ENCODE measurements at places on chromosomes 1 and 21.
A peak's percentile ranks its signal among the peaks of the same experiment; 100 is the strongest.

DNA sequence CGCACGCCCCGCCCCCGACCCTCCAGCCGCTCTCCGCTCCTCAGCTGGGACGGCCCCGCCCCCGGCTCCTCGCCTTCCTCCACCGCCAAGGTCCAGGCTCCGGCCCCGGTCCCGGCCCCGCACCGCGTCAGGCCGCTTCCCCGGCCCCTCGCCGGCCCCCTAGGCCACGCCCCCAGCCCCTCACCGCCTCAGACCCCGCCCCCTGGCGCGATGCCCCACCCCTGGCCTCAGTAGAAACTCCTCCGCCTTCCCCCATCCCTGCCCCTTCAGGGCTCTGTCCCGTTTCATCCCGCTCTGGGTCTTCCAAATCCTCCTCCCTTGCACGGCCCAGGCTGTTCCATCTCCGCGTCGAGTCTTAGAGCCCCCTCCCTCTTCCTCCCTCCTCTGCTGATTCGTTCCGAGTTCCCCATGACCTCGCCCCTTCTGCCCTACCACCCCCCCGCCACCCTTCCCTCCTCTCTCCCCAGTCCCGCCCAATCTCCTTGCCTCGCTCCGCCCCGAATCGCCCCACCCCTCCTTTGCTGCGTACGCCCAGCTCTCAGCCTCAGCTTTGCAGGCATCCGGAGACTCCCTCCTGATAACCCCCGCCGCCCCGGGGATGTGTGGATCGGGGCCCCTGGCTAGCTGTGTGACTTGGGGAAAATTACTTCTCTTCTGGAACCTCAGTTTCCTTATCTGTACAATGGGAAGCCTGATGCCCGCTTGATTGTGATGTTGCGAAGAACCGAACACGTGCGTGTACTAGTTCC is 448 bp upstream of the ASAP3 start:
- DNase-seq: peak; percentile 91

DNA sequence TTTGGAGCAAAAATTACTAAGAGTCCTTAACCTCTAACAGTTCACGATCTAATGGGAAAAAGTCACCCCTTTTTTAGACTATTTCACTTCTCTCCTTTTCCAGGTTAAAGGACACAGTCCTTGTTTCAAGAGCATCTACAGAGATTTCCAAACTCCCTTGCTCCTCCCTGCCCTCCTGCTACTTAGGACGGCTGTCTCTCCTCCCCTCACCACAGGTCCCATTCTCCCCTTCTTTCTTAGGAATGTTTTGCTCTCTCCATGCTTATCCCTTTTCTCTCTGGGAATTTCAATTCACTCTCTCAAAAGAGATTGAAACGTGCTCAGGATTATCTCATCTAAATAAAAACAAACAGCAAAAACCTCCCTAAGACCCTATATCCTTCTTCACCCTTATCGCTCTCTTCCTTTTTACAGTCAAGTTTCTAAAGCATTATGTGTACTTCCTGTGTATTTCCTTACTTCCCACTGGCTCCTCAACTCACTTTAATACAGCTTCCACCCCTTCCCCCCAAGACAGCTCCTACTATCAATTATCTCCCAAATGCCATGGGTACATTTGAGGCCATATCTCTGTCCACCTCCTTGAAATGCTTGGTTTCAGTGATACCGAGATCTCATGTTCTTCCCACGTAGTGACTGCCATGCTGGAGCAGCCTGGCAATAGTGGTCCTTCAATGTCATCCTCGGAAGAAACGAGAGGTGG is 43.2 kb upstream of the ZNF281 start:
- DNase-seq: no peak

- no peak for DNase-seq
Observed at GRCh38 chr1:245645894-245646293, 491.1 kb downstream of the KIF26B start.

- DNase-seq: peak; percentile 72
Observed at GRCh38 chr1:243254233-243254926, 701 bp downstream of the CEP170 start.

GRCh38 chr1:159977364-159978106 is 23.5 kb upstream of the SLAMF9 start:
- DNase-seq: no peak

GRCh38 chr1:87983841-87984240 is 655.2 kb downstream of the LMO4 start:
- no peak for DNase-seq

GRCh38 chr1:172469717-172470116 is 25.8 kb upstream of the PIGC start:
- DNase-seq: no peak

GRCh38 chr1:227709451-227709850 is 25.7 kb downstream of the JMJD4 start:
- DNase-seq: no peak

DNA sequence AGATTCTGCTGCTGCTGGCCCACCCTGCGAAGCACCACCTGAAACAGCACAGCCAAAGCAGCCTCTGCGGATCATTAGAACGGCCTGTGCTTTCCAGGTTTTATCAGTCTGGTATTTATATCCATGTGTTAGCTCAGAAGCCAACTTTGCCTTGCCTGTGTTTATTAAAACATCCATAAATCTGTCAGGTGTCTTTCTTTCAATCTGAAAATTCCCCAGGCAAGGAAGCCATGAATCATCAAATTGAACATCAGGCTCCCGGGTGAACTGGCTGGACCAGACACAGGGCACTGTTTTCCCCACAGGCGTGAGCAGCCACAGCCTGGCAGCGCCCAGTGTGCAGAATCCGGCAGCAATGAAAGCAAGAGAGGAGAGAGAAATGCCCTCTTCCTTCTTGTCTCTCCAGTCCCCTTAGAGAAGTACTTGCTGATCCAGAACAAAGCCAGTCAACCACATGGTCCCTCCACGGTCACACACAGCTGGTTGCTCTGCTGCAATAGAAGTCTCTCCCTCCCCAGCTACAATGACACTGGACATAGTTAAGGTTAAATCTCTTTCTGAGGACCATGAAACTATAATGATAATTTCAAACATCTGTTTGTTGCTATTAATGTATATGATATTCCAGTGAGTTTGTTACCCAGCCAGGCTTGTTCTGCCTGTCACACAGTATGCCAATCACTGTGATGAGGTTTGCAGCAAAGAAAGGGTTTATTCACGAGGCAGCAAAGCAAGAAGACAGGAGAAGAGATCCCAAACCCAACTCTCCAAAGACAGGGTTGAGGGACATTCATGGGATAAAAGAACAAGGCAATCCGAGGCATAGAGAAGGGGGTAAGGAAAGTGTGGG is 212.1 kb upstream of the FMN2 start:
- DNase-seq: no peak

- DNase-seq: no peak
Observed at GRCh38 chr1:227917081-227917950, 30.4 kb downstream of the WNT9A start.

DNA sequence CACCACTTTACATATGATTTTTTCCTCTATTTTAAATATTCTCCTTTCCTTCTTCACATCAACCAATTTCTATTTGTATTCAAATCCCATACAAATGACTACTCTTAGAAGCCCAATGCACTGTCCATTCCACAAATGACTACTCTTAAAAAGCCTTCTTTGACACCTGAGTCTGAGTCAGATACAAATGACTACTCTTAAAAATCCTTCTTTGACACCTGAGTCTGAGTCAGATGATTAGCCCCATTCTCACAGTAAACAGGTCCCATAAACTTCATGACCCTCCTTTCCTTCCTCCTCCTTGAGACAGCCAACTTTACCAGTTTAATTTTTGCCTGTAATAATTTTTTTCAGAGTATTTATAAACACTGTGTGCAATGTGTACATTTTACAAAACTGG is 231.3 kb upstream of the USP25 start:
- DNase-seq: no peak

GRCh38 chr1:117271959-117272358 is 61.2 kb upstream of the VTCN1 start:
- no peak for DNase-seq

DNA sequence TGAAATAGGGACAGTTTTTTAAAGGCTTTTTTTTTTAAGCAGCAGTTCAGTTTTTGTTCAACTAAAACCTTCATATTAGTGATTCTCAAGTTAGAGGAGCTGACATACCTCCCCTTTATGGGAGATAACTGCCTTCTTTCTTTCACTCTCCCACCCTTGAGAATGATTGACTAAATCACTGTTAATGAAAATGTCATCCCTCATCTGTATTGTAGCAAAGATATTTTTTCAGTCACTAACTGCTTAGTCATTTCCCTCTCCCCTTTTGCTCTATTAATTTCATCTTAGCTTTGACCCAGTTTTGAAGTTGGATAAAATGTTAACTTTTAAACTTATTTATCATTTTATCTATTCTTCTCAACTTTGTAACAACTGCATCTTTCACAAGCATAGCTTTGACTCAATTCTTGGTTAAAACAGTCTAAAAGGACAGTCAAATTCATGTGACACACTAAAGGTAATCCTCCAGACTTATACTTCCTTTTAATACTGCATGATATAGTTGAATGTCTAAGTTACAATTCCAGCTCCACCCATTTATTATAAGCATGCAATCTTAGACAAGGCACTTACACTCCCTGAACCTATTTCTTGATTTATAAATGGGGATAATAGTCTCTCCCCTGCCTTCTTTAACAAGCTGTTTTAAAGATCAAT is 17.1 kb downstream of the CAPZA1 start:
- no peak for DNase-seq

- DNase-seq: peak; percentile 93
Observed at GRCh38 chr1:231626535-231626950, at the start of gene DISC1. DISC1 (plus strand) TSS chr1:231626790; CDS start chr1:231626868, 78 bp downstream.

DNA sequence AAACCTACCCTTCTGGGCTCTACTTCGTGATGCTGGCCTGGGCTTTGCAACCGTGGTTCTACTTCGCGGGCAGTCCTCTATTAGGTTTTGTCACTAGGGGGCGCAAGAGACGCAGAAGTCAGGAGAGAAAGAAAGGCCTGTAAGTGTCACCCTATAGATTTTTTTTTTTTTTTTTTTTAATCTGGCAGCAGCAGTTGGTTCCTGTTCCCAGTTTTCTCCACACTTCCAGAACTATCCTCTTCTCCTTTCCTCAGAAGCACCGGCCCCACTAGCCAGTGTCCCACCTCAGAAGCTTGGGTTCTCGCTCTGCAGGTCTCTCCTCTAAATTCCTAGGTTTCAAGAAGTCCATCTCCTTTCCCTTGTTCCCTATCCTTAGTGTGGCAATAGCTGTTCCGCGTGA is 9.1 kb upstream of the LCE2D start:
- DNase-seq: peak; percentile 18
